ENCODE measurements at places on chromosomes 7 and 10.

DNA sequence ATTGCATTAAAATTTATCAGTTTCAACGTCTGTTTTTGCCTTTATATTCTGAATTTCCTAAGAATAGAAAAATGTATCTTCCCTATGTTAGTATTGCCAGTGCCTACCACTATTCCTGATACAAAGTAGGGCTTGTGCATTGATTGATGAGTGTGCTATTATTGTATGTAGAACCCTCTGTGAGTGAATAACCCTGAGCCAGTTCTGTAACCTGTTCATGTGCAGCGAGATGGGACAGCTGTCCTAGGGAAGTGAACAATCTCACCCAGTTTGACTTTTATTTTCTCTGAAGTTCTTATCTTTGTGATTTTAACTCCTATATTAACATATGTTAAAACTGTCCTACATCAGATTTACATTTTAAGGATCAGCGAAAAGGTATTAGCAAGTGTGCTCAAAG is 178.4 kb upstream of the ADO start:
- no peak for DNase-seq

GRCh38 chr10:90051053-90051452 is 349.7 kb downstream of the KIF20B start:
- DNase-seq, result no peak

GRCh38 chr10:129877773-129878371 is 86.2 kb downstream of the EBF3 start:
- peak; percentile 32 for DNase-seq

GRCh38 chr7:101059620-101059942 is 25.7 kb upstream of the TRIM56 start:
- no peak for DNase-seq

GRCh38 chr10:127210936-127211466 is 14.6 kb upstream of the INSYN2A start:
- no peak for DNase-seq
